ENCODE measurements at places on chromosomes 12 and 14.
A peak's percentile ranks its signal among the peaks of the same experiment; 100 is the strongest.

GRCh38 chr14:58865514-58866281 is 227.9 kb downstream of the DACT1 start:
- no peak for DNase-seq

DNA sequence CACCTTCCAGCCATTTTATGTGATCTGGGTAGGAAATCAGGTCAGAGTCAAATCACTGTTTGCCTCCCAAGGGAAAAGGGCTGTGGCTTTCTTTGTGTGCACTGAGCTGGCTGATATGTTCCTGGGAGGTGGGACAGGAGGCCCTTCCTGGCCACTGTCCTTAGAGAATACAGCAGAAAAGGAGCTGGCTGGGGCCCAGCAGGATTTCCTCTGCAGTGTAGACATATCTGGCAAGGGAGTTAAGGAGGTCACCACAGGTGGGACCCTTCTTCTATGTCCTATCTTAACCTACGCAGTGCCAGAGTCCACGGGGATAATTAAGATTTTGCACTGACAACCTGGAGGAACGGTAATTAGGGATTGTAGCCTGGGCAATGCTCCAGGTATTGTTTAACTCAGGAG is 145.3 kb downstream of the NTF3 start:
- no peak for DNase-seq

- DNase-seq: no peak
These were observed 105.1 kb downstream of the ARF6 start for GRCh38 chr14:49997991-49998390.

DNA sequence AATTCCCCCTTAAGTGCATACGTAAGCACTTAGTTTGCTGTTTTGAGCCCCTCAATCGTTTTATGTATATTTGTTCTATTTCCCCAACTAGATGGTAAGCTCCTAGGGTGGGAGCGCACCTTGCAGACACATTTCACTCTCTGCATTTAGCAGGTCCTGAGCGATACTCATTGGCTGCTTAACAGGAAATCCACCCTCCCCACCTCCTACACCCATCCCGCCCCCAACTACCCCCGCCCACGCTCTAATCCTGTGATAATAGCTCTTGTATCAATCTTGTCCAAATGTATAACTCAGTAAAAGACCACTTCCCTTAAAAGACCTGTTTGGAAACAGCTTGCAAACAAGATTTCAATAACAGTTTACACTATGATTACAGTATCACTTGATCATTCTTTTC is 8.1 kb downstream of the LPAR5 start:
- DNase-seq: no peak

DNA sequence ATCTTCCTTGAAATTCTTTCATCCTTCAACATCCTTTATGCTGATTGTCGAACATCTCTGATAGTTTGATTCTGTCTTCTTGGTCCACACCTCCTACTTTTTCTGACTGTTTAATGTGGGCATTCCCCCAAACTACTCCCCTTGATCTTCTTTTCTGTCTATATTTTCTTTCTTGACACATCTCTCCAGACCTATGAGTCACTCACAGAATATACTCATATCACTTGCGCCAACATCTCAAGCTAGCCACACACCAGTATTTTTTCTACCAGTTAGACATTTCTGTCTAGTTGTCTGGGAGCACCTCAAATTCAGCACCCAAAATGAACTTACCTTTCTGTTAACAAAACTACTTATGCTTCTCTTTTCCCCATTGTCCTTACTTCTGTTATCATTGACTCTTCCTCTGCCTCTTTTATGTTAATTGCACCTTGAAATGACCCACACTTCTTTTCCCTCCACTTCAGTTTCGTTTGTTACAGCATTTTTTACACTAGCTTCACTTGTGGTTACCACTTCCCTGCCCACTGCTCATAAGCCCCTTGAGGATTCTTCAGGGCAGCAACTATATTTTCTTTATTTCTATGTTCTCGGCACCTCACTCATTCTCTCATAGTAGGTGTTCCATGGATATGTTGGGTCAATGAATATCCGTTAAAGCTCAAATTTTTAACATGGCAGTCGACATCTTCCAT is 33.5 kb downstream of the TSHR start:
- no peak for DNase-seq

DNA sequence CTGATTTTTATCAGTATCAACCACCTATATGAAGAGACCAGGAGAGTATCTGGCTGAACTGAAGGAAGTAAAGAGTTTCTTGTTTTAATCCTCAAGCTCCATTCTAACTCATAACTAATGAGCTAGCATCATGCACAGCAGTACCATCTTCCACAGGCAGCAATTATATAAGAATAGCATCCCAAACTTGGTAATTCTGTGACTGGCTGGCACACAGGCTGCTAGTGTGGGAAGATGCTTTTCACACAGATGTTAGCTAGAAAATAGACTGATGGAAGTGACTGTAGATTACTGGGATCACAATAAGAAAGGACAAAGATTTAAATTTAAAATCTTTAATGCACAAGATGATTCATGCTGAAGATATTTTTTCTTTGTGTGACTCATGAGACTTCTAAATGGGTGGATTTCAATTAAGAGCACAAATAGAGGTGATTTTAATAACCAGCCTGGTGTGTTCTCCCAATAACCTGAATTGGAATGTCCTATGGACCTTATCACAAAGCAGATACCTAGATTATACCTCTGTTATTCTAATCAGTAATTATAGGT is 417.7 kb upstream of the ATXN7L3B start:
- DNase-seq: no peak

GRCh38 chr12:17992002-17992656 is 97.9 kb downstream of the RERGL start:
- peak; percentile 44 for DNase-seq

GRCh38 chr12:68953536-68953935 is 20.6 kb upstream of the CPM start:
- DNase-seq: no peak

DNA sequence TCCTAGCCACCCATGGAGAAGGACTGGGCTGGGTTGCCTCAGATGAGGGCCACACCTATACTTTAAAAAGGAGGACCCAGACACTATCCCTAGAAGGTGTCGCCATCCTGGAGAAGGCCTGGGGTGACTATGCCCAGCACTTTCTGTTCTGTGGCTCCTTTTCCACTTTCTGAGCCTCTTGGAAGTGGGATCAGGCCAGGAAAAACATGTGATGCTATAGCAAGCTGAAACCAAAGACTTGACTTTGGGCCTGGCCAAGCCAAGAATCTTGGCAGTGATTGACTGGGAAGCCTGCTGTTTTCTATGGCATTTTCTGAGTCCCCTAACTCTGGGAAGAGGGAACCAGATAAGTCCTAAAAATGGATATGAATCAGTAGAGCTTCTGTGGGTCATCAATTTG is 332.3 kb downstream of the ZFP36L1 start:
- DNase-seq: no peak

DNA sequence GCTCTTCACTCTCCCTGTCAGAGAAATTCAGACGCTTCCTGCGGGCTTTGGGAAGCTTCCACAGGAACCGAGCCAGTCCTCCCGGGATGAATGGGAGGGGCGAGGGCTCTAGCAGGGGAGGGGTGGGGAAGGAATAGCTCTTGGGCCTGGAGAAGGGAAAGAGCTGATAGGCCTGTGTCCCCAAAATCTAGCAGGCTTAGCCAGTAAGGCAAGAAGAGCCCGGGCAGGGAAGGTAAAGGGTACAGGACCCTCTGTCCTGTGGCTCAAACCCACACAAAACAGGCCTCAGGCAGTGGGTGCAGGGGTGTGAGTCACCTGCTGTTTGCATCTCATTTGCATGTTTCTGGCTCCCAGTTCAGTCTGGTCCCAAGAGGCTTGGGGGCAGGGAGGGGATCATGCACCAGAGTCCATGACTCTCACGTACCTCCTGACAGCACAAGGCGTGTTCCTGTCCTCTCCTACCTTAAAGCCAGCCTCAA is 8.7 kb upstream of the SMUG1 start:
- no peak for DNase-seq

DNA sequence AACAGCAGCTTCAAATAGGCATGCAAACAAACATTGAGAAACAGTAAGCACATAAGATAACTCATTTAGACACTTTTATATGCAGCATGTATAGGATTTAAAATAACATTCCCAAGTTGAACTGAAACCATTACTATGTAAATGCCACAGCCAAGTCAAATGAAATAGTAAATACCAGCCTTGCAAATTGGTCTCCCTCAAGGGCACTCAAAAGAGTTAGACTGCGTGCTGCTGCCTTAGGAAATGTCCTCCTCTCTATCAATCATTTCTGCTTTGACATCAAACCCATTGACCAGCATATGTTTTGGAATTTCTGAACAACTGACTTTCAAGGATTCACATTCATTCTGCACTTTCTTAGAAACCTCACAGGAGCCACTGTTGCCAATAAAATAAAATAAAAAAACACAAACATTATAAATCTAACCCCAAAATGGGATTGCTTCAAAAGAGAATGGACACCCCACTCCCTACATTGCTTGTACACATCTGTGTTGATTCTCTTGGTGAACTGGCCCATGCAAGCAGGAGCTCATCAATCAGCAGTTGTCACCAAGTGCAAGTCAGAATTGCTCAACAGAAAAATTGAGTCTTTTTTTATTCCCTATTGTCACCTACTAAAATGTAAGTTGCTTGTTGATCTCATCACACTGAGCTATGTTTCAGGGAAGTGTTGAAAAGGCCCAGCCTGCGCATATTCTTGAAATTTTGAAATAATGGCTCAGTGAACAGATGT is 256.2 kb downstream of the DAD1 start:
- DNase-seq: peak; percentile 36

DNA sequence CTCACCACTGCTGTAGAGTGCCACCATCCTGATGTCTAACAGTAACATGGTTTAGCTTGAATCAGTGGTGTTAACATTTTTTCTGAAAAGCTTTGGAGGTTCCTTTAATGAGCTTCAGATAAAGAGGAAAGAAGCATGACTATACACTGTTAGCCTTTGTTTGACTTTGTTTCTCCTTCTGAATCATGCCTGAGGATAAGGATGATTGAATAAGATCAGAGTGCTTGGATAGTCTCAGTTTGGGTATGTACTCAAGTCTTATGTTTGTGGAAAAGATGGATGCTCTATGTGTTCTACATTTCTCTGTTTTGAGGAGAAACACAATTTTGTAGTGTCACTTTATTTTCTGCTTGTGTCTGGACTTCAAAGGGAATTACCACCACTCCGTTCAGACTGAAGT is 42.0 kb downstream of the GPATCH2L start:
- no peak for DNase-seq

DNA sequence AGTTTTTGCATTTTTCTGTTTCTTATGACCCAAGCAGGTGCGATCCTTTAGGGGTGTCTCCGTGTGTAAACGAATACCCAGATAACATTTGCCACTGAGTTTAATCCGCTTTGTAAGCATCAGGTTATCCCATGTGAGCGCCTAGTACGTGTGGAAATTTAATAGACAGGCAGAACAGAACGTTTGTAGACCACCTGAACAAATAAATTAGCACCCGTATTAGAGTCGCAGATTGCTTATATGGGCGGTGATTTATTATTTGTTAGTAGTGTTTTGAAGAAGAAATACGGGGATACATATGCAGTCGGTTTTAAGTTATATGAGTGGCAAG is 325 bp downstream of the C12orf60 start:
- DNase-seq: no peak

DNA sequence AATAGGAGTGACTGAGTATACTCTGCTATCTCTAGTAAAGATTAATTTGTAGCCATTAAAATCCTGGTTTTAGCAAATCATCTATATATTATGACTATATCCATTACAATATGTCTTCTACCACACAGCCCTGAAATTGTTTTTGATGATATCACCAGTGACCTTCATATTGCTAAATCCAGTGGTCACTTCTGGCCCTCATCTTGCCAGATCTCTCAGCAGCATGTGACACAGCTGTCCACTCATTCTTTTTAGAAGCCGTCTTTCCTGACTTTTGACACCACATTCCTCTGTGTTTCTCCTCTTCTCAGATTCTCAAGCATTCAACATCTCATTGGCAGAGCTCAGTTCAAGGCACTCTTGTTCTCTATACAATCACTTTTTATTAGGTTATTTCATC is 54.9 kb downstream of the CPNE8 start:
- no peak for DNase-seq

DNA sequence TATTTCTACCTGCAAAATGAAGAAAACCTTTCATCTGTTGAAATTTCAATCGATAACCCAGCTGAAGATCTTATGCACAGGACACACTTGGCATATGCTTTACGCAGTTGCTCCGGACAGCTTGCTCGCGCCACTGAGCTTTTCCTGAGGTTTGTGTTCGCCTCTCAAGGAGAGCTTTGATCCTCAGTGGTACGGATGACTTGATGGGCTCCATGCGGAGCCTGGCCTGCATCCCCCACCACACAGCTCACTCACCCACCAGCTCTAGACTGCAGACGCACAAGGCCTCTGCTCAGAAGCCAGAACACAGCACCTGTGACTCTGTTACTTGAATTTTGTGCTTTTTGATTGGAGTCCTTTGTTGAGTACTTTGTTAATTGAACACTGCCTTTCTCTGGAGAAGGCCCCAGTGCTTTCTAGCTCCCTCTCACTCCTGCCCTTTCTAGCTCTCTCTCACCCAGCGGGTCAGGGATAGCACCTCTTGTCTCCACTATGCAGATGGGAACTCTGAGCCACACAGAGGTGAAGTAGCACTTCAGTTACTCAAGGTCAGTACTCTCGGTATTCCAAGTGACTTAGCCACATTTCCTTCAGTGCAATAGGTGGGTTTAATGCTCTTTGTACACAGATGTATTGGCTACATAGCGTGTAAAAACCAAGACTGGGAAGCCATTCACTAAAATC is 52.1 kb downstream of the TBC1D30 start:
- DNase-seq: no peak

DNA sequence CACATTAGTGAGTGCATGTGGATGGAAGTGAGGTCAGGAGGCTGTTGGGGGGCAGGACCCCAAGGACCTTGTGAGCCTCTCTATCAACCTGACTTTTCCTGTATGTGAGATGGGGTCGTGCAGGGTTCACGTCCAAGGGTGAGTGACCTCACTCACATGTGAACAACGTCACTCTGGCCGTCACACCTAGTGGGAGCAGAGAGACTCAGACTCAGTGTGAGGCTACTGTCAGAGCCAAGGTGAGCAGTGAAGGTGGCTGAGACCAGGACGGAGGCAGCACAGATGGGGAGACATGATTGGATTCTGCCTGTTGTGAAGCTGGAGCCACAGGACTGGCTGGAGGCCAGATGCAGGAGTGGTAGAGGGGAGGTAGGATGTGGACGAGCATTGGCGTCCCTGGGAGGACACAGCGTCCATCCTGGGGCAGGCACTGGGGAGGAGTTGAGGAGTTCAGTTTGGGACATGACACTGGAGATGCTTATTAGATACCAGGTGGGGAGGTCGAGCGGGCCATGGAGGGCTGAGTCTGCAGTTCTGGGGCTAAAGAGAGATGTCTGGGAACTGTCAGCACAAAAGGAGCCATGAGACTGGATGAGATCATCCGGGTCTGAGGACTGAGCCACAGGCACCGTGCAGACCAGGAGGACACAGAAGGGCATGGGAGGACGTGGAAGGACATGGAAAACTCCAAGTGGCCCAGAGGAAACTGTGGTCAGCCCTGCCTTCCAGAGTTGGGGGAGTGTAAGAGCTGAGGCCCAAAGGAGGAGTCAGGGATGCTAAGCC is 92.8 kb downstream of the LGMN start:
- DNase-seq: no peak

- no peak for DNase-seq
These were observed 17.9 kb downstream of the HRK start for GRCh38 chr12:116863275-116863767.

- peak; percentile 44 for DNase-seq
These were observed 388.6 kb upstream of the TMPO start for GRCh38 chr12:98126637-98127335.

Measured in SW480 (cell line).